Activated CD4-positive, alpha-beta T cell treated with anti-CD3 and anti-CD28 coated beads, Interleukin-2, amount 50 U/mL, for 24 hours (primary cell): ENCODE measurements at places on chromosomes 6 and 20.

DNA sequence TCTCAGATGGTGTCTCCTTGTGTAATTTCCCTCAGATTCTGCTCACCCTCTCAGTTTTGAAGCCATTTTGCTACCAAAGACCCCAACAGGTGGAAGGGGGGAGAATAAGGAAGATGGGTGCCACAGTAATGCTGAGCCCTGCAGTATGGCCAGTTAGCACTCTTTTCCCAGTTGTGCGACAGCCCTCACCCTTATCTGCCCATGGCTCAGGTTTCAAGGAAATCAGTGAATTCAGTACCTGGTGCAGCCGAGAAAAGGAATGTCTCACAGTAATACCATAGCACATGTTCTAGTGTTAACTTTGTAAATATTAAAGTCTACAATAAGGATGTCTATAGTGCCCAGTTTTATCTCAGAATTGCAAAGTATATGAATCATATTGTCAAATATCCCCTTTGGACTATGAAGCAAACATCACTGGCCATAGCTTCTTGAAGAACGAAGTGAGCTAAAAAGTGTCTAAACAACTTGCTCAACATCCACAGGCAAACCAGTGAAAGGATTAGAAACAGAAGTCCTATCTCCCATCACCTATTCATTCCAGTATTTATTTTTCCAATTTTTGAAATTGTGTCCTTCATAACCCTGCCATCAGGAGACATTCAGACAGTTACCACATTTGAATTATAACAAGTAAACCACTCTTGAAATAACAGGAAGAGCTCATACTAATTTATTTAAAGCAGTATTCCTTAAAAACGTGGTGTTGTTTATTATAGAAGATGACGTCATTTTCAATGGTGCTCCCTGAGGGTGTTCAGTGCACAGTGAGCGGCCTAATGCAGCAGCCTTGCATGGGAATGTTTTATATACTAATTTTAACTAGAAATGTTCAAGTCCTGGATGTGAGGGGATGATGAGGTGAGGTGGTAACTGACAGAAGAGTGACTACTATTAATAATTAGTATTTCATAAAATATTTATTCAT is 366.2 kb downstream of the TFAP2A start:
- DNase-seq = no peak

DNA sequence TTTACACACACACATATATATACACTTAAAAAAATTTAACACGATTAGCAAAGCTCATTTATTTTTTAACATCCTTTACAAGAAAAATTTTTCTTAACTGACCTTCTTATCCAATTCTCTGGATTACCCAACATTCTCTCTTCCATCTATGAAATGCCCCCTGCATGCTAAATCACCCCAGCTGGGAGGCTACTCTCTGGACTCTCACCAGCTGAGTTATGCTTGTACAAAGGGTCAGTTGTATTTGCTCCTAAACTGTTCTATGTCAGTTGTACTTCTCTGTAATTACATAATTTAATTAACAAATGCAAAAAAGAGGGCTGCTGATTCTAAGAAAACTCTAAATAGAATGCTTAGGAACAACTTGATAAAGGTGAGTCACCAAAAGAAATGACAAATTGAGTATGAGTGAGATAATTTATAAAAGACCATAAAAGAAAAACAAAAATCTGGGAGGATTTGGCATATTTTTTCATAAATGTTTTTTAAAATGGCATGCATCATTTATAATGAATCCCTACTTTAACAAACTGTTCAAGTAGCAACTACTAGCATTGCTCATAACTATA is 120.5 kb downstream of the KIF13A start:
- DNase-seq = no peak

DNA sequence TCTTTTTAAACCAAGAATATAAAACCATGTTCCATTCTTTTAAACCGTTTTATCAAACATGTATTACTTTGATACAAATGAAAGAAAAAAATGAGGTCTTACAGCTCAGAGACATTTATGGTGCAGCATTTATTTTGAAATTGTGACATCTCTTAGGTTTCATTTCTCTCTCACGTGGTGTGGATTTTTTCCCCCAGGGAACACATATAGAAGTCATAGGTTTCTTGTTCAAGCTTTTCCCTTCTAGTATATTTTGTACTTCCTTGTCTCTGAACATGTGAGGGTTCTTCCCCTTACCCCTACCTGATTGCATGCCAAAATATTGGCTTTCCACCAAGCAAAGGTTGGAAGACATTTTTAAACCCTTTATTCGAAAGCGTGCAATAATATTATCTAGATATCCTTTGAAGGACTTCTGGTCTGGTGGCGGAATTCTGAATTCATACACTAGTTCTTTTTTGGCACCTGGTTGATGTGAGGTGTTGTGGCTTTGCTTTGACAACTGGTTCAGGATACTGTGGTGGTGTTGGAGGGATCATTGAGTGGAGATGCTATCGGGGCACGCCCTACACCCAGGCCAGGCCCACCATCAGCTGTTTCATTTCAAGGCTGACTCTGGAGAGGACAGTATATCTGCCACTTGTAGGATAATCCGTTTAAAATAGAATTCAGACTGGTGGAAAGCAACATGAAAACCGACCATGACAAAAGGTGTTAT is 5.6 kb upstream of the FAM50B start:
- no peak for DNase-seq

GRCh38 chr6:45371924-45372573 is 5.7 kb downstream of the SUPT3H start:
- DNase-seq = no peak

DNA sequence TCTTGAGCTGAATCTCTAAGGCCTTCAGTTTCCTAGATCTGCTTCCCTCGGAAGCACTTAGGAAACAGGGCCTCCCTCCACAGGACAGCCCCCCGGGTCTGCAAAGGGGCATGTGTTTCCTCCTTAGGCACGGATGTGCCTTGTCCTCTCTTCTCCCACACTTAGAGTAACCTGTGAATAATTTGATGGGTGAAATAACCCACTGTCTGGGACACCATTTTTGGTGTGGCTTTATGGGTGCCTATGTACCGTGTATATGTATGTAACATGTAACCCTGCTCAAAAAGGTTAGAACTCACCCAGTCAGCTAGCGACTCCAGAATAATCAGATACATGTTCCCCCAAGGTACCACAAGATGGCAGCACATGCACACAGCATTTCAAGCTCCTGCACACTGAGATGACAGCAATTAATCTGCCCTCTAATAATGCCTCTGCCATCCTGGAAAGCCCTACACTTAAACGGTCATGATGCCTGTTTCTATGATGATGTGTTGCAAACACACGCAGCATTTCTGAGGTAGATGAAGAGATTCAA is 212.0 kb upstream of the PROKR2 start:
- peak; percentile 62 for DNase-seq

GRCh38 chr6:32177183-32177787 is 920 bp upstream of the RNF5 start:
- DNase-seq = peak; percentile 34

DNA sequence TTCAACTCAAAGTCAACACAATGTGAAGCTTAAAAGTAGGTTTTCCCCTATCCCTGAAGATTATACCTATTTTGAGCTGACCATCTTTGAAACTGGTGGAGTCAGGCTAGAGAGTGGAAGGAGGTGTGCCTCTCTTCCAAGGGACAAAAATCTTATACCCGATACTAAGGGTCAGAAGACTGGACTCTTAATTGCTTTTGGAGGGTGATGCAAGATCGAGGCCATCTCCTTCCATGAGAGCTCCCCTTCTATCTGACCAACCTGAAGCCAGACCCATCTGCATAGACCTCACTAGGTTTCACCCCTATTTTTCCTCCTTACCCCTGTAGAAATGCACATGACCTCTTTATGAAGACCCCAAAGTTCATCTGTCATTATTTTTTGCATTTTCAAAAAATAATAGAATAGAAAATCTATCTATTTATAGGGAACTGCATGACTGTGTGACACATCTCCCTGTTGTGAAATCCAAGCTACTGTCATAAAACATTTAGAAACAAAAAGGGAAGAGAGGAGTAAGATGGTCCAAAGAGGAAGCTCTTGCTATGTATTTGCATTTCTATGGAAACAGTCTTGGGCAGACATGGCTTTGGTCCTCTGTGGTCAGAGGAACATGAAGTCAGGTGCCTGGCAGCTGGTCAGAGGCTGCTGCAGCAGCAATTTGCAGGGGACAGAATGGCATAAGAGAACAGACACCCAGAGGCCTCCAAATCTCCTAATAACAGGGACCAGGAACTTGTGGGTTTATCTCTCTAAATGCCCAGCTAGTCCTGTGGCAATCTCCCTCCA is 349.2 kb downstream of the MAFB start:
- DNase-seq = no peak

DNA sequence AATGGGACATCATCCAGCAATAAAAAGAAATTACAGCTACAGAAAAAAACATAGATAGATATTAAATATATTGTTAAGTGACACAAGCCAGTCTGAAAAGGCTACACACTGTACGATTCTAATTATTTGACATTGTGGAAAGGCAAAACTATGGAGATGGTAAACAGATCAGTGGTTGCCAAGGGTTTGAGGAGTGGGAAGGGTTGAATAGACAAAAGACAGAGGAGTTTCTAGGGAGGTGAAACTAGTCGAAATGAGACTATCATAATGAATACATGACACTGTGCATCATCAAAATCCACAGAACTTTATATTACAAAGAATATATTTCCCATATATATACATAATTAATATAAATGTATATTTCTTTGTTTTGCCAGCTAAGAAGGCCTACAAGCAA is 9.8 kb downstream of the EPM2A start:
- no peak for DNase-seq

GRCh38 chr6:79896075-79896449 is 51.3 kb downstream of the ELOVL4 start:
- no peak for DNase-seq

GRCh38 chr6:99093456-99094190 is 145.9 kb upstream of the FBXL4 start:
- DNase-seq = no peak

- no peak for DNase-seq
Measured at GRCh38 chr20:40689100-40689942, at the start of gene MAFB. MAFB (minus strand) TSS chr20:40689236; CDS start chr20:40688850, 386 bp downstream.

- DNase-seq = peak; percentile 63
Measured at GRCh38 chr6:30557683-30557981, 537 bp downstream of the PRR3 start.

DNA sequence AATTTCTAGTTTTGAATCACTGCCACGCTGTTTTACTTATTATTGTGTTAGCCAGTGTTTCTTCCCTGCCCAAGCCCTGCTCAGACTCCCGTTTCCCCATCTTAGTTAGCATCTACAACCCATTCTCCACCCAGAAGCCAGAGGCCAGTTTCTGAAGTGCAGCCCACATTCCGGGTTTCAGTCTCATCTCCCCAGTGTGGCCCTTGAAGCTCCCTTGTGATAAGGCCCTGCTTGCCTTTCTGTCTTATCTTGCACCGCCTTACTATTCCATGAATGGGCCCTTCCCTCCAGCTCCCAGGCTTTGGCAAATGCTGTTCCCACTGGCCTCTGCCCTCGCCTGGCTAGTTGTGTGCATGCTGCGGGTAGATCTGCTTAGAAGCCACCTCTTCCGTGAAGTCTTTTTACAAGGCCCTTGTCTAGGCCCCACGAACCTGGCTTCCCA is 41.1 kb downstream of the TOX2 start:
- DNase-seq = no peak

GRCh38 chr6:5979650-5980420 is 26.9 kb downstream of the NRN1 start:
- DNase-seq = no peak

DNA sequence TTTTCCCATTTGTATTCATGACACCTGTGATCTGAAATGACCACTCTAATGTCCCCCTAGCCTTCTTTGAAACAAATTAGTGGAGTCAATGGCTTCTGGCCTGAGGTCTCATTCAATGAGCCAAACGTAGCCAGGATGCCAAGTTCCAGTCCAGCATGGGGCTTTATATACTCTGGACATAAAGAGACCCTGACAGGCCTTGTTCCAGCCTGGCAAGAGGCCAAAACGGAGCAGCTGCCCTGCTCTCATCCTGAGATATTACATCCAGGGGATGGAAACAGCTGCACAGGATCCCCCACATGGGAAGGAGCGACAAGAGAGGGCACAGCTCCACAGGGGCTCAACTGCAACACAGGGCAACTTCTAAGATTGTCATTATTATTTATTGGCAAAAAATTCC is 437.8 kb downstream of the CDH26 start:
- no peak for DNase-seq

DNA sequence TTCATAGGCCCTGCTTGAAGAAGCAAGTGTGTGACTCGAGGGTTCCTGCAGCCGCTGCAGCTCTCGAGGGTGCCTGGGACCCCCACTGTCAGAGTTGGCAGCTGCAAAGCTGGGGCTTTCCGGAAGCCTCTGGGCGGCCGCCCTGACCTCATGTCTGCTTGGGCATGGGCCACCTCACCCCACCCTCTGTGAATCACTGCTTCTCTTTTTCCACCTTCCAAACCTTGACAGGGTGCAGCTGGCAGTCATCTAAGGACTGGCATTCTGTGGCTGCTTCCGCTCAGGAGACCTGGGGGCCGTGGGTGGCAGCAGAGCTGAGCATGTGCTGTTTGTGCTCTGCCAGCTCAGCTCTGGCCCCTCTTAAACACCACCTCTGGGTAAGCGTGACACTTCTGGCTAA is 32.0 kb downstream of the ERMARD start:
- DNase-seq = no peak

DNA sequence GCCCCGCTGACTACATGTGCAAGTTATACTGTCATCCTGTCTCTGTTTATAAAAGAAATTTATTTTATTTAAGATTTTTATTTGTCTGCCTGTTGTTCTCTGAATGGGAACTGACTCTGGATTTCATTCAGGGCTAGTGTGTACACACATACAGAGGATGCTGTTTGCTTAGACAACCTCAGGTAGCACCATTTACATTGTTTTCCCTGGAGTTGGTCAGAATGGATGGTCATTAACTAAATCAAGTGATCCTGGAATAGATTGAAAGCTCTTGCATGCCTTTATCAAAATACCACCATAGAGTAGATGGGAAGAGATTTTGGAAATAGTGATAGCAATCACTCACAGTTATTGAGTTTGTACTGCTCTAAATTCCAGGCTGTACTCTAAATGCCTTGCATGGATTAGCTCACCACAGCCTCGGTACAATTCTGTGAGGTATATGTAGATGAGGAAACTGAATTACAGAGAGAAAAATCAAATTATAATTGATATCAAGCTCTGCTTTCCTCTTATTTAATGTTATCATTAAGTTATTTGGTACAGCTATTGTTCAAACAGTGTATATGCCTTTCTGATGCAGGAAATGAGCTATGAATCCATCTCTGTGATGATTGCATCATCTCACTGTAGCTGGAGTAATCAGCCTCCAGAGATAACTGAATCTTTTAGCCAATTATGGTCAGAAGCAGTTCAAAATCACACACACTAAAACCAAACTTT is 51.9 kb downstream of the RNF217 start:
- DNase-seq = no peak

GRCh38 chr6:54156650-54157250 is 45.5 kb downstream of the MLIP start:
- no peak for DNase-seq
